ENCODE measurements at places on chromosomes 2 and 18.

- no peak for DNase-seq
These were observed 157.6 kb downstream of the DSEL start for GRCh38 chr18:67358947-67359346.

GRCh38 chr18:11119550-11119949 lies 29.8 kb downstream of the PIEZO2 start:
- no peak for DNase-seq

GRCh38 chr2:182717816-182718215 lies 1.8 kb downstream of the DNAJC10 start:
- no peak for DNase-seq

- no peak for DNase-seq
These were observed 493 bp upstream of the BBS5 start for GRCh38 chr2:169478745-169479256.

GRCh38 chr2:124623560-124623959 lies 598.5 kb downstream of the CNTNAP5 start:
- DNase-seq, result no peak

DNA sequence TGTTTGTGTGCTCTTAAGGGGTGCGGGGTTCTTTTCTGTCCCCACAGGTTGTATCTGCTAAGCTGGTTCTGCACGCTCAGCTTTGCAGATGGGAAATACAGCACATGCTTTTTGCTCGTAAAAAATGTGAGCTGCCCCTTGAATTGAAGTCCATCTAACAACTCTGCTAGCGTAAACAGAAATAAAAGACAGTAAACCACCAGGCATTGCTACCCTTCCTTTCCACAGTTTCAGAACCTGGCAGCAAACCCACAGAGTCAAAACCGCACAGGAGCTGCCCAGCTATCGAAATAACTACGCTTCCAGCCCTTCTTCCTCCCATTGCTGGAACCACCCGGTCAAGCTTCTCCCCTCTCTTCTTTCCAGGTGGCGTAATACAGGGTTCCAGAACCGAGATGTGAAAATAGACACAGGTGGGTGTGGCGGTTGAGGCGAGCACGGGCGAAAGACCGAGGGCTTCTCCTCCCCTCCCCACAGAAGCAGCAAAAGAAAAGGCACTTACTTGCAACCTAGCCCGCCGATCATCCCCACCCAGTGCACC lies 479 bp downstream of the SCN9A start:
- no peak for DNase-seq

- DNase-seq, result no peak
These were observed 1.8 kb downstream of the LAPTM4A start for GRCh38 chr2:20049637-20050036.

DNA sequence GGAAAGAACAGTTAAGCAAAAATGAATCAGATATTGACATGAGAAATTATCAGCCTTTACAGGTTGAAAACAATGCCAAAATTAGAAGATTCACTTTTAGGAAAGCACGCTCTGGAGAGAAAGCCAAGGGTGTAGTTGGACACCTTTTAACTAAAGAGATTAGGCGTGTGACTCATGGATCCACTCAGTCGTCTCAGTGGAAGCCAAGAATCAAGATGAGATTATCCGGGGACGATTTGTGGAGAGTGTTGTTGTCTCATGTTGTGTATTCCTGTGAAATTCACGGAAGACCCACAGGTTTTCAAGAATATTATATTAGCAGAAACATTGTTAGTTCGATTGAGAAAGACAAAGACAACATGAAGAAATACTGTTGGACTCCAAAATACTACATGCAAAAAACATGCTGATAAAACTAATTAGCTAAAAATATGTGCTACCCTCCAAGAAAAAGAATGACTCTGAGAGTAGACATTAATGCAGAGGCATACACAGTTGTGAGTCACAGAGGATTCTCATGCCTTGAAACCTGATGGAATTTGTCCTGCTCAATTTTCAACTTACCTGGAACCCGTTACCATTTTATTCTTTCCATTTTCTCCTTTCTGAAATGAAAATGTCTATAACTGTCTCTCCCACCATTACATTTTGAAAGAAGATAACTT lies 192.1 kb upstream of the RND3 start:
- DNase-seq, result no peak

GRCh38 chr2:237873421-237873831 lies 14.0 kb downstream of the RAMP1 start:
- no peak for DNase-seq

GRCh38 chr18:46877329-46877987 lies 39.8 kb downstream of the PIAS2 start:
- DNase-seq, result no peak

GRCh38 chr2:58930537-58930936 lies 689.4 kb upstream of the FANCL start:
- DNase-seq, result no peak

DNA sequence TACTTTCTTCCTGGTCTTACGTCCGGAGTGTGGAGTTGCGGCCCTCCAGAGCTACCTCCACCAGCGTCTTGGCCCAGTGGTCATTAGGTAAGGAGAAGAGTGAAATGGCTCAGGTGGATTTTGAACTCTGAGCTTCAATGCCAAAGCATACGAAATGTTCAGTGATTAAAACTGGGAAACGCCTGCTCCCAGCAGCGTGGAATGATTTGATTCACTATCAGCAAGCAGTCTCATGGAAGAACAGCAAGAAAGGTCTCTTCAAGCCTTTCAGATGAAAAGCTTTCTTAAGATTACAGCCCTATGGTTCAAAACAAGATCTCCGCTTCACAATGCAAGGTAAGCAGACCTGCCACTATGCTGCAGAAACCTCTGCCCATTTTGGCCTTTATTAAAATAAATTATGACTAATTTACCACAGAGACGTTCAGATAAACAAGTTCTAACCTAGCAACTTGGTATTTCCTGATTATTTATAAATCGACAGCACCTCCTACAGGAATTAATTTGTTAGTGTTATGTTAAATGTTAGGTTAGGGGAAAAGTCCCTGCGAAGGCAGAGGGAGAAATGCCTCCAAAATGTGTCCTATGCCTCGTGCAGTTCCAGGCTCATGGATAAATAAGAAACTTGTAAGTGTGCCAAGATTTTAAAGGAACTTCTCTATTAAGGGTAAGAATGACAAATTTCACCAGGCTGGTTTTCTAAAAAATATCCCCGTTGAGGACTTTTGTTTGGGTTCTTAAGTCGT lies 10.1 kb downstream of the SP9 start:
- no peak for DNase-seq

GRCh38 chr18:59986139-59986538 lies 86.3 kb downstream of the PMAIP1 start:
- DNase-seq, result no peak

Data from type B pancreatic cell (in vitro differentiated cells).